SJSA1 (cell line): ENCODE measurements at places on chromosomes 16 and 17.
A peak's percentile ranks its signal among the peaks of the same experiment; 100 is the strongest.

- DNase-seq, result no peak
Observed at GRCh38 chr17:32671896-32672295, 185.1 kb downstream of the CDK5R1 start.

- DNase-seq, result peak; percentile 97
Observed at GRCh38 chr16:4263504-4264436, 9.1 kb downstream of the TFAP4 start.

DNA sequence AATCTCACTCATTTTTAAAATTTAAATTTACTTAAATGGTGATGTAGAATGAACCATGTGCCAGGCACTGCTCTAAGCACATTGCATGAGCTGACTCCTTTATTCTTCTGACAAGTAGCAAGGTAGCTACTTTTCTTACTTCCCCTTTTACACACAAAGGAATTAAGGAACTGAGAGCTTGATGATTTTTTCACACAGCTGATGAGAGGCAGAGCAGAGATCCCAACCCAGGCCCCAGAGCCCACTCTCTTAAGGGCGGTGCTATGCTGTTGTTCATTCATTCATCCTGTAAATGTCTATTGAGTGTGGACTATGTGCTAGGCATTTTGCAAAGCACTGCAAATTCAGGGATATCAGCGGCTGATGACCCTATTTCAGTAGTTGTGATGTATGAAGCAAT is 17.9 kb downstream of the SEC14L5 start:
- no peak for DNase-seq

- DNase-seq, result no peak
Observed at GRCh38 chr17:41307647-41308046, 1.5 kb downstream of the KRTAP16-1 start.

DNA sequence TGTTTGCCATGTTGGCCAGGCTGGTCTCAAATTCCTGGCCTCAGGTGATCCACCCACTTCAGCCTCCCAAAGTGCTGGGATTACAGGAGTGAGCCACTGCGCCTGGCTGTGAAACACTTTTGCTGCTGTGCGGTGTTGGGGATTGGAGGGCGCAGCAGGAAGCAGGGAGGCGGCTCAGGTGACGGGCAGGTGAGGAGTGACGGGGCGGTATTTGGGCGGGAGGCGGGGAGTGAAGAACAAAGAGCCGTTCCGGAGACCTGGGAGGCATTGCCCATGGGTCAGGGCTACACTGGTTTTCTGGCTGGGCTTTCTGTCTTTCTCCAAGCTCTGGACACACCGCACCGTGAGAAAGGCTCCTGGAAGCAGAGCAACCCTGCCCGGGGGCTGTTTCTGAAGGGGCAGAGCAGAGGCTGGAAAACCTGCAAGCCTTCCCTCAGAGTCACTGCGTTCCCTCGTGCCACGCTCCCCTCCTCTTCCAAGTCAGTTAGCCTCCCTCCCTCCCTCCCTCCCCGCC is 22.1 kb downstream of the CRISPLD2 start:
- DNase-seq, result no peak

- no peak for DNase-seq
Observed at GRCh38 chr17:76707985-76708807, 2.6 kb downstream of the MXRA7 start.

GRCh38 chr16:57802341-57803133 is at the start of gene KIFC3:
TSS of gene KIFC3 (minus strand) at chr16:57802491. CDS start at chr16:57798243, 4,248 bp downstream.
- DNase-seq, result peak; percentile 69

DNA sequence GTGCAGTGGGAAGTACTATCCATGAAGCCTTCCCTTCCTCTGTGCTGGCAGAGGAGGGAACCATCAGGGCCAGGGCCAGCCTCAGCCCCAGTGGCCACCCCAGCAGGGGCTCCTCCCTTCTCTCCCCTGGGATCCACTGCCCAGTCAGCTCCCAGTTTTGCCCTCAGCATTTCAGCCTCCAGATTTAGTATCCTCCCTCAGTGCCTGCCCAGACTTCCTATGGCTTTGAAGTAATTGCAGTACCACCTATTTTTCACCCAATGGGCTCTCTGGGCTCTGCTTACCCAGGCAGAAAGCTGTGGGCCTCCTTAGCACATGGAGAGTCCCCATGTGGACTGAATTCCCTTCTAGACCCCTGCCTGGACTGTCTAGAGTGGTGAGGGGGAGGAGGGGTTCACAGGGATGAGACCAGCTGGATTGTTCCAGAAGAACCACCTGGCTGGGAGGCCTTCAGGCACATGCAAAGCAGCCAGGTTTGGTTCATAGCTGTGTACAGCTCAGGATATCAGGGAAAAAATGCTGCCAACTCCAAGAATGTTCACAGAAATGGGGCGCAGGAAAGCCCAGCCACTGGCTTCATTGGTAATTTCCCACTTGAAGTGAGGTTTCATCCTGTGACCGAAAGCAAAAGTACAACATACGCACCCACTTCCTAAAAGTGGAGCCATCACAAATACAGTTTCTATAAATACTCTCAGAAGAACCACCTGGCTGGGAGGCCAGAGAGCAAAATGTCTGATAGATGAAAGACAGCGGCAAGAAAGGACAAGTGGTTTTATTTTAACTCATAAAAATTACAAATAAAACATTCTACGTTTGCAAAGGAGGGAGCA is 15.2 kb upstream of the HERPUD1 start:
- no peak for DNase-seq

DNA sequence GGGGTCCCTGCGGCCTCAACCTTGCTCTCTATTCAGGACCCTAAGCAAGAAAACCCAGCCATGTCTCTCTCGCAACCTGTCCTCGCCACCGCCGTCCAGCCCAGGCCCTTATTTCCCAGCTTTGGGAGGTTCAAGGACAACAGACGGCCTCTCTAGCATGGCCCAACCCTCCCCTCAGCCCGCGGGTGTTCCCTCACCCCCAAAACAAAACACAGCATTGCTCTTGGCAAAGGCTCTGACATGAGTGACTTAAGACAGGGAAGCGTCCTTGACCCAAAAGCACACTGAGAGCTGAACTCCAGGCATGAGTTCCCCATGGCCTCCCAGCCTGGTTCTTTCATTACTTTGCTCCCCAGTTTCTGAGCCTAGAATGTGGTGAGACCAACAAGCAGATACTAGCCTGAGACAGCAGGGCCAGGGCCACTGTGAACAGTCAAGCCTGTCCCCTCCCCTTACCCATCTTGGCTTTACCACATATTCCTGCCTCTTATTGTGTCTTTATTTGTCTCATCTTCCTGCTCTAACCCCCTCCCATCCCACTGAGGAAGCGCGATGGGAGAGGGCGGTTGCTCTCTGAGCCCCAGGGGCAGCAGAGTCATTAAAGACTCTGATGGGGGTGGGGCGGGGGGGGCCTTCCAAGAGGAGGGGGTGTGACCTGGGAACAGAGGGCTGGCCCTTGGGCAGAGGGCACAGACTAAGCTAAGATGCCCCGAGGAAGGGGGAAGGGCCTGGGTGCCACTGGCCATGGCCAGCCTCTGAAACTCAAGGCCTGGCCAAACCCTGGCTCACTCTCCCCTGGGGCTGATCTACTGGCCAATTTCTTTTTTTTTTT is 11.8 kb downstream of the SREBF1 start:
- no peak for DNase-seq

- DNase-seq, result no peak
Observed at GRCh38 chr17:45792995-45793755, 9.1 kb downstream of the CRHR1 start.

GRCh38 chr16:79326549-79326948 is 274.0 kb downstream of the MAF start:
- DNase-seq, result no peak

GRCh38 chr17:77571155-77571981 is 387.1 kb upstream of the TNRC6C start:
- no peak for DNase-seq

DNA sequence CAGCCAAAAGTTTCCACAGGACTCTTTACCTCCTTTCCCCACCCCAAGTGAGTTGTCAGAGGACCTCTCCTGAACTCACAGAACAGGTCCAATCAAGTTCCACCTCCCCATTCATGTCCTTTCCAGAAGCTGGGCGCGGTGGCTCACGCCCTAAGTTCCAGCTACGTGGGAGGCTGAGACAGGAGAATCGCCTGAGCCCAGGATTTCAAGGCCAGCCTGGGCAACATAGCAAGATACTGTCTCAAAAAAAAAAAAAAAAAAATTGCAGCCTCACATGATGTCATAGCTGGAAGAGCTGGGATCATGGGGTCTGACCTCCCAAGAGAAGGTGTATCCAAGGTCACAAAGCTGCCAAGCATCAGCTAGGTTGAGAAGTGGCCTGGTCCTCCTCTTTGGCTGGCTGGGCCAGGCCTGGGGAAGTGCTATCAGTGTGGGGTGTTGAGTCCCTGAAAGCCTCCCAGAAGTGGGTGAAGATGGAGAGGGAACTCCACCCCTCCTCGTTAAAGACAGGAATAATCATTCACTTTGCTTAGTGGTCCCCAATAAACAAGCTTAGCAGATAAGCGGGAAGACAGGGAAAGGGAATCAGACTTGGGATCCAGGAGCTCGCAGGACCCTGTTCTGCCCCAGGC is 5.5 kb upstream of the MNT start:
- no peak for DNase-seq

DNA sequence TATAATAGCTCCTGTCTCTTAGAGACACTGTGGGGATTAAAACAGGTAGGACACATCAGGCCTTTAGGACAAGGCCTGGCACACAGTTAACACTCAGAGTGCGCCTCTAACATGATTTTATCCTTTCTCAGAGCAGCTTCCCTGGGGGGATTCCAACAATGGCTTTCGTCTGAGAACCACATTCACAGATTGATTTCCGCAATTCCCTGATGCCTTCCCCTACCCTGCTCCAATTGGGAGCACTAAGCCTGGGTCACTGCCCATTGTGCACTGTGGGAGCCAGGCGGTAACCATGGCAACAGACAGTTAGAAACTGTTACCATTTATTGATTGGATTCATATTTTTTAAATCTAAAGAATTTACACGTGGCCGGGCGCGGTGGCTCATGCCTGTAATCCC is 5.9 kb upstream of the ALKBH5 start:
- DNase-seq, result no peak

DNA sequence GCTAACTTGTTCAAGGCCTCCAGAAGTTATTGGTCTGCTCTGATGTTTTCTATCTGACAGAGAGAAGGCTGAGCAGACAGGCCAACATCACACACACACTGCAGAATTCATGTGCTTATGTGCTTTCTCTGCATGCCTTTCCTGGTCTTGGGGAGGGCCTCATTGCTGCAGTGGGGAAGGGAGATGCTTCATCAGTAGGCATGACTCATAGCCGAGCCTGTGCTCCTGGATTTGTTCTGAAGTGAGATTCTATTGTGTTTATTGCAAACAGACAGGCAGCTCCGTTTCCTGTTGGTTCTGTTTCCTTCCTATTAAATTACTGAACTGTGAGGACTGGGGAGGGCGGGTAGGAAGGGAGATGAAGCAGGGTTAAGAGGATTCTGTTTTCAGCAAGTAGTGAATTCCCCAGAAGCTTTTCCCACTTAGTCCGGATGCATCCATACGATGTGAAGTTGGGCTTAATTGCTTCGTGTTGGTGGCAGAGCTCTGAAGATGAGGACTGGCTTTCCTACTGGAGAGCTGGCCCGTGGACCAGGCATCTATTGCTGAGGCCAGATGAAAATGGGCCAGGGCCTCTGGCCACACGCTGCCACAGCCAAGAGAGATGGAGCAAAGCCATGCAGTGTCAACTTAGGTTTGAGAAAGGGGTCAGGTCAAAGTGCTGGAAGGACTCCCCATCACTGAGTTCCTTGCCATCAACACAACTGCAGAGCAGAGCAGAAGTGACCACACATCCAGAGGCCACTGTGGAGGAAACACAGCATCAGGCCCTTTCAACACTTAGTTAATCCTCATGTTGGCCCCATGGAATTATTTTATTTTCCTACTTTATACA is 179.3 kb downstream of the UTP18 start:
- peak; percentile 46 for DNase-seq

DNA sequence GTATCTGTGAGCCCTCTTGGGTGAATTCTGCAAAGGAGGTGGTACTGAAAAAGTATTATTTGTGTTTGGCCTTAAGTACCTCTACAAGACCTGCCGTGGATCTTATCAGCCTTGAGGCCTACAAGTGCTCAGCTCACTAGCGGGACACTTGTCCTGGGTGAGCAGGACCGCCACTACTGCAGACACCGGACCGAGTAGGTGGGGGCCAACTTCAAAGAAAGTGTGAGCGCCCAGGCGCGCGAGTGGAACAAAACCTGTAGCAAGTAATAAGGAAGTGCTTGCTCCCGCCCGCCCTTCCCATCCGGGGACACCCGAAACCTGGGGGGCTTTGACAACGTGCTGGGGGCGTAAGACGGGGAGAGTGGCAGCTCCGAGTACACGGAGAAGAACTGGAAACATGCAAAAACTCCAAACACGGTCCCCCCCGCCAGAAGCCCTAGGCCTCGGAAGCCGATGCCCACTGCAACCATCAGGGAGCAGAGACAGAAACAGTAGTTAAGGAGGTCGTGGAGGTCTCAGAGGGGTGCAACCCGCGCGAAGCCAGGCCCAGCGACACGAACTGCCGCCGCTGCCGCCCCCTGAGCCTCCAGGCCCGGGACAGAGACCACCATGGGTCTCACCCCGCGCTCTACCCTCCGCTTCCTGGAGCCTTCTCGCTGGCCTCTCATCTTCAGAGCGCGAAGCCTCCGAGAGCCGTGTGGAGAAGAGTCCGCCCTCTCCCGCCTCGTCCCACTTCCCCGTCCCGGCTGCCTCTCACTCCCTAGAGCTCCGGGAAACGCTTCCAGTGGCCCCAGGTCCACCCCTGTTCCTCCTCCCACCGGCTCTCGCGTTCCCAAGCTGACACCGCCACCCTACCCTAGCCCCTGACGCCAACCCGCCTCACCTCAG is 537 bp downstream of the CNOT1 start:
- no peak for DNase-seq

GRCh38 chr16:88035292-88035691 is 84.1 kb downstream of the BANP start:
- no peak for DNase-seq

DNA sequence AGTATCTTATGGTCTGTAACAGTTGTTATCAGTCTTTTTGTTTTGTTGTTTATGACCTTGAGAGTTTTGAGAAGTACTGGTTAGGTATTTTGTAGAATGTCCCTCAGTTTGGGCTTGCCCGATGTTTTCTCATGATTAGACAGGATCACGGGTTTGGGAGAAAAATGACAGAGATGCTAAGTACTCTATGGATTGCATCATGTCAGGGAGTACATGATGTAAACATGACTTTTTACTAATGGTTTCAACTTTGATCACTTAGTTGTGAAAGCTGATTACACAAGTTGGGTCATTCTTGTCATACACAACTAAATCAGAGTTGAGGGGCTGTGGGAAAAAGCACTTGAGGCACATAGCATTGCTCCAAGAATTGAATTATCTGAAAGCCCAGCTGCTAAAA is 94.7 kb upstream of the SIAH1 start:
- no peak for DNase-seq
